ENCODE measurements at places on chromosomes 16 and 17.

GRCh38 chr16:24218299-24218698 is 37.8 kb upstream of the CACNG3 start:
- no peak for DNase-seq

DNA sequence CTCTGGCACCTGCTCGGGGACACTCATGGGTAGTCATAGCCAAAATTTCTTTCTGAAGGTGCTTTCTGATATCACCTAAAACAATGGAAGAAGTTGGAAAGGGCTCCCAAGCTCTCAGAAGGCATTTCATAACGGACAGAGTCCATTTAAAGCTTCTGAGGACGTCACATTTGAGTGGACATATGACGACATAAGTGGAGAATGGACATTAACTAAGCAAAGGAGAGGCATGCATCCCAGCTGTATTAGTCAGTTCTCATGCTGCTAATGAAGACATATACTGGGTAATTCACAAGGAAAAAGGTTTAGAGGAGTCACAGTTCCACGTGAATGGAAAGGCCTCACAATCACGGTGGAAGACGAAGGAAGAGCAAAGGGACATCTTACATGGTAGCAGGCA is 260.2 kb upstream of the DYNLRB2 start:
- no peak for DNase-seq

- DNase-seq = no peak
Measured at GRCh38 chr16:25449802-25450201, 192.2 kb upstream of the ZKSCAN2 start.

DNA sequence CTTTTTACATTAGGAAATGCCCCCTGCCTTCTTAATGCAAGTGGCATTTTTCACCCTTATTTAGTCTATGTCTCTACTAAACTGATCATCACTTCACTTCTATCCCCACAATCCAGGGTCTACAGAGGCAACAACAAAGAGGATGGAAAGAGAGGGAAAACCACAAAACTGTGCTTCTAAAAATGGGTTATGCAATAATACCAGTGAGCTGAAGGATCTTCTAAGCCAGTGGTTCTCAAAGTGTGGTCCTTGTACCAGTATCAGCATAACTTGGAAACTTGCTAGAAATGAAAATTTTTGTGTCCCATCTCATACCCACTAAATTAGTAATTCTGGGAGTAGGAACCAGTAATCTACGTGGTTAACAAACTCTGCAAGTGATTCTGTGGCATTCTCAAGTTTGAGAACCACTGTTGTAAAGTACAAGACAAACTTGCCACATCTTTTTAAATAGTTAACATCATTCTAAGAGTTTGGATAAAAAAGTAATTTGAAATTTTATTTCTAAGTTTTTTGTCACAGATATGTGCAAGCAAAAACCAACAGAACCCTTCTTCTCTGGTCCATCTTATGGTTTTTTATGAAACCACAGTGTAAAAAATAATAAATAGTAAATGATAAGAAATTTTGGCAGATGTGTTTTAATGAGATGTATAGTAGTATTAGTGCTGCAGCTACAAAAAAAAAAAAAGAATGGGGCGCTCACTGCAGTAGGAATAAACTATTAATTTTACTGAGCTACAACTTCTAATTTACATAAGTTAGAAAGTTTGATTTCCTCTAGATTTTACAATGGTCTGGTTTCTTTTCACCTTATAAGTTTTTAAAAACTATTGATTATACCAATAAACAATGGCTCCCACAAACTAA is 16.2 kb downstream of the CDC27 start:
- no peak for DNase-seq

DNA sequence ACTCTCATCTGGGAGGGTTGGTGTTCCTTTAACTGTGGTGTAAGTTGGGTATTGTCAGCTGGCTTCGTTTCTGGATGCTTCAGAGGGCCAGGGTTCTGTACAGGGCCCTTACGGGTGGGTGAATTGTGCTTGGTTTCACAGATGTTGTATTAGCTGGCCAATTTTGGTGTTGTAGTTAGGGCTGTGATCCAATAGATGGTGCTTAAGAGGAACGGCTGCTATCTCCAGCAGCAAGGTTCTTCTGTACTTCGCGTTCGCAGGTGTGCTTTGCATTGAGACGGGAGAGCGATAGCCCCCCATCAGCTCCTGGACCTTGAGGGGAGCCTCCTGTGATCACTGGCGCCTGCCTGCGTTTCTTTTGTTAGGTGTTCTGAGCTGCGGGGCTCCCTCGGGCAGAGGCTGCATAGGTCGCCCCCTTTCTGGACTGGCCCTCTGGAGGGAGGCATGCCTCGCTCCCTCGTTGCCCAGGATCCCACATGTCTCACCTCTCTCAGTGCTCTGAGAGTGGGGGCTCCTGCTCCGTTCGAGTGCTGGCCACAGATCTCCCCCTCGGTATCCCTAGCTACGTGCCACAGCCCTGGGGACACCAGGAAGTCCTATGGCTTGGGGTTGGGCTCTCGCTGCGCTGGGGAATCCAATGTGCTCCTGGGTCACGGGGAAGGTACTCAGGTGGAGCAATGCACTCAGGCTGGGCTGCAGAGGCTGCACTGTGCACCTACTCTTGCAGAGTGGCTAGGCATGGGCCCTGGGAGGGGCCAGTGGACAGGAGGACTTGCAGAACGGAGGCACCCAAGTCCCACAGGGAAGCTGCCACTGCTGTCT is 837 bp upstream of the PRDM7 start:
- DNase-seq = peak; percentile 67

- DNase-seq = no peak
Measured at GRCh38 chr16:6229186-6229585, 1103.5 kb upstream of the RBFOX1 start.

GRCh38 chr17:40903129-40903847 is 18.2 kb upstream of the KRT20 start:
- no peak for DNase-seq

- no peak for DNase-seq
Measured at GRCh38 chr17:20613905-20614304, 34.4 kb downstream of the CDRT15L2 start.

- no peak for DNase-seq
Measured at GRCh38 chr17:69590671-69591070, 176.2 kb downstream of the MAP2K6 start.

GRCh38 chr16:83994087-83994486 is 26.0 kb downstream of the NECAB2 start:
- DNase-seq = no peak

DNA sequence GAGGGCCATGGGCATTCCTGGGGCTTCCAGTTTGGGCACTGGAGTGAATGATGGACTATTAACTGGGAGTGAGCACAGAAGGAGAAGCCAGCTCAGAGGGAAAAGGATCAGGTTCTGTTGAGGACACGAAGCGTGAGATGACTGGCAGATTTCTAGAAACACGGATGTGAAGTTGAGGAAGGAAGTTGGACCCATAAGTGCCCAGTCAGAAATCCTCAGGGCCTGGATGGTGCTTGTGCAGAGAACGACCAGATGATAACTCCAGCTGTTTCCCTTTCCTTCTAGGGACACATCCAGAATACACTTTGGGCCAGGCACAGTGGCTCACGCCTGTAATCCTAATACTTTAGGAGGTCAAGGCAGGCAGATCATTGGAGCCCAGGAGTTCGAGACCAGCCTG is 23.3 kb upstream of the ANKRD40CL start:
- no peak for DNase-seq

DNA sequence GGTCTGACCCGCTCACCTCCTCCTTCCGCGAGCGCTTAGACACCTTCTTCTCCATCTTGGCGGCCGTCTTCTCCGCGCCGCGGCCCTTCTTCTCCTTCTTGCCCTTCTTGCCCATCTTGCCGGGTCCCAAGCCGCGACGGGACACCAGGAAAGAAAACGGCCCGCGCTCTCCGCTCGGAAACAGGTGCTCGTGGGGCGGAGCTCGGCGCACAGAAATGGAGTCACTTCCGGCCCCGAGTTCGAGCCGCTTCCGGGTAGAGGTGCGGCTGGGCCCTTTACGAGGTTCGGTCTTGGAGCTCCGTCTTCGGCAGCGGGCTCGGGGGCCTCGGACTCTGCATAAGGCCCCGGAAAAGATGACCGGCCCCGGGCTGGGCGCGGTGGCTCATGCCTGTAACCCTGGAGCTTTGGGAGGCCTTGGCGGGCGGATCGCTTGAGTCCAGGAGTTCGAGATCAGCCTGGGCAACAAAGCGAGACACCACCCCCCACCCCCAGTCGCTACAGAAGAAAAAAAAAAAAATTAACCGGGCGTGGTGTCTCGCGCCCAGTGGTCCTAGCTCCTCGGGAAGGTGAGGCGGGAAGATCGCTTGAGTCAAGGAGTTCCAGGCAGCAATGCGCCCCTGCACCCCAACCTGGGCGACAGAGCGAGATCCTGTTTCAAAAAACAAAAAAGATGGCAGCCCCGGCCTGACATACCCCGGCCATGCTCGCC is at the start of gene KLHDC4:
KLHDC4 (minus strand) TSS at position 211 of the 709 bp plus-strand sequence; CDS start at position 115, 96 bp downstream.
- peak; percentile 85 for DNase-seq

- DNase-seq = peak; percentile 81
Measured at GRCh38 chr17:17792551-17793377, 44.0 kb downstream of the SREBF1 start.

DNA sequence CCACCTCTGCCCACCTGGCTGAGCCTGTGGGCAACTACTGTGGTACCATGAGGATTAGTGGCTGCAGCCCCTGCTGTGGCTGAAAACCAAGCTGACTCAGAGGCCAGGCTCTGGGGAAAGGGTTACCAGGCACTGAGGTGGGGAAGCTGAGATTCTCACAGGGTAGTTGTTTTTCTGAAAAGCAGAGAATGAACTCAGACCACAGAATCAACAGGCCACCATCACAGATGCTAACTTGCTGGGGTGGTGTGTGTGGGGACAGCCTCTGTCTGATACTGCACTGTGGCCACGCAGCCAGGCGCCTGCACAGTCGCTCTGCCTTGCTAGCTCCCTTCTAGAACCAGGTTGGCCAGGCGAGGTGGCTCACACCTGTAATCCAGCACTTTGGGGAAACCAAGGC is 28.8 kb downstream of the NPLOC4 start:
- DNase-seq = no peak

DNA sequence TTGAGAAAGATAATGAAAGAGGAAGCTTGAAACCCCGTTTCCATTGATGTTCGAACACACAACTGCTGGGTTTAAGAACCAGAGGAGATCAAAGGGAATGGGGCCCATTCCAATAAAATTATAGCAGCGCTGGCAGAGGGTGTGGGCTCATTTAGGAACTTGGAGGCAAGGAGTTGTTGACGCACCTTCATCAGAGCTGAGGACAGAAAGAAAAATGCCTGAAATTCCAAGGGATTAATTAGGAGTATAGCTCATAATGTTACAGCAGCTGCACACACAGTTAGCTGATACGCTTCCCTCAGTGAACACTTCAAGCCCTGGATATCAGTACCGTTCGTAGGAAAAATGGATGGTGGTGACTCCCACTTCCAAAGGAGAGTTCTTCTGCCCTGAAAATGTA is 127.2 kb downstream of the AXIN2 start:
- no peak for DNase-seq
